ENCODE measurements at places on chromosomes 1 and 21.

DNA sequence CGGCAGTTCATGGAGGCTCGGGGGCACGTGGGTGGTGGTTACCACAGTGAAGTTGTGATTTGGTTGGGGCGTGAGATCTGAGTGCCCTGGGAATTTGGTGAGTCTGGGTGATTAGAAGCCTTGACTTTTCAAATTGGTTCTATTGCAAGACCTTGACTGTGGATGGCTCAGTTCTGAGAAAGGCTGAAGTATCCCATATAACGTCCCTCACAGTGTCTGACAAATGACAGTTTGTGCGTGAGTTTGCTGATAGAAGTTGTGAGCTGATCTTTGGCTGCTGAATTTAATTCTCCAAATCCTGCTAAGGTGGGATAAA is 549 bp downstream of the MSH4 start:
- no peak for DNase-seq

DNA sequence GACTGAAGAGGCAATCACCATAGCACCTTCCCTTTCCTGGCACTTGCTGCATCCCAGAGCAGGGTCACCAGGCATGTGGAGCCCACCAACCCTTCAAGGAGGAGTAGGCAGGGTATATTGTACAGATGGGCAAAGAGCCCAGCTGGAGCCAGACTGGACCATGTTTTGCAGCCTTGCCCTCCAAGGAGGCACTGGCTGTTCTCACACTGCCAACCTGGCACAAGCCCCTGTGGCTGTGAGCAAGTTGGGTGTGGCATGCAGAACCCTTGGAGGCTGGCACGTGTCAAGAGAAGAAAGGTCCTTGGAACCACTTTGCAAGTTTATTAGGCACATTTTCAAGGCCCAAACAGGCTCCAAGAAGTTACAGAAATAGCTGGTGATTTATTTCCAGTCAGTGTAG is 146.4 kb downstream of the FOXD2 start:
- no peak for DNase-seq

DNA sequence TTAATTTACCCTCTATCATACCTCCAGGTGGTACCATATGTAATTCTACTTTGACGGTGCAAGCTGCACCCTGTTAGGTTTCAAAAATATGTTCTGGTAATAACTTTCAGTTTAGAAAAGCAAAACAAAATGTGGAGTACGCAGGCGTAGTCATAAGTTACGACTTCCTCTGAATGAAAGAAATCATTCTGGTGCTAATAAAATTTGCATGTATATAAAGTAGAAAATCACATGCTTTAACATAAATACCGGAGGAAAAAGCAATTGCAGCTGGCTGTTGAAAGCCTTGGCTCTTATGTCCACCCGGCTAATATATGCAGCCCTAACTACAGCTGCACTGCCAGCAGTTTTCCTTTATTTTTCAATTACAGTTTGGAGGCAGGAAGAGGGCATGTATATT is 65.2 kb upstream of the TMPRSS15 start:
- DNase-seq = no peak

GRCh38 chr1:221839782-221840395 is 98.0 kb upstream of the DUSP10 start:
- peak; percentile 38 for DNase-seq

GRCh38 chr1:23791516-23792047 is 637 bp downstream of the LYPLA2 start:
- no peak for DNase-seq

- no peak for DNase-seq
Measured at GRCh38 chr1:48033495-48034045, 36.4 kb upstream of the TRABD2B start.

DNA sequence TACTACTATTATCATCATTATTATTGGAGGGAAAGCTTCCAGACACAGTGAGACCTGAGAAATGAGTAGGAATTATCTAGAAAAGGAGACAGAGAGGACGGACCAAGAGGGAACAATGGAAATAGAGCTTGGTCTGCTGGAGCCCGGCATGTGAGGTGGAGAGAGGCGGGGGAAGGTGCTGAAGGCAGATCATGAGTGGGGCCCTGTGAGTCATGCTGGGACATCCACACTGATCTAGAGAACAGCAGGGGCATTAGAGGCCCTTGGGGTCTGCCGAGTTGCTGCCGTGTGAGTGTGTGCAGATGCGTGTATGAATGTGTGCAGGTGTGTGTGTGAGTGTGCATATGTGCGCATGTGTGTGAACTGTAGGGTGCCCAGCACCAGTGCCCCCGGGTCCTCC is 65.7 kb downstream of the TMCO4 start:
- no peak for DNase-seq

GRCh38 chr21:38787461-38788274 is 18.1 kb upstream of the ETS2 start:
- DNase-seq = no peak

DNA sequence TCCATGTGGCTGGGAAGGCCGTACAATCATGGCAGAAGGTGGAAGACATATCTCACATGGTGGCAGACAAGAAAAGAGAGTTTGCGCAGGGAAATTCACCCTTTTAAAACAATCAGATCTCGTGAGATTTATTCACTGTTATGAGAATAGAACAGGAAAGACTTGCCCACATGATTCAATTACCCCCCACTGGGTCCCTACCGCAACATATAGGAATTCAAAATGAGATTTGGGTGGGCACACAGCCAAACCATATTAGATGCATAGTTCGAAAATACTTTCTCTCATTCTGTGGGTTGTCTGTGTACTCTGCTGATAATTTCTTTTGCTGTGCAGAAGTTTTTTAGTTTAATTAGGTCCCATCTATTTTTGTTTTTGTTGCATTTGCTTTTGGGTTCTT is 990.3 kb downstream of the PLA2G4A start:
- DNase-seq = no peak

- DNase-seq = peak; percentile 55
Measured at GRCh38 chr1:98991127-98992012, 13.3 kb downstream of the PLPPR5 start.

- DNase-seq = no peak
Measured at GRCh38 chr1:200205216-200205995, 177.9 kb downstream of the NR5A2 start.

DNA sequence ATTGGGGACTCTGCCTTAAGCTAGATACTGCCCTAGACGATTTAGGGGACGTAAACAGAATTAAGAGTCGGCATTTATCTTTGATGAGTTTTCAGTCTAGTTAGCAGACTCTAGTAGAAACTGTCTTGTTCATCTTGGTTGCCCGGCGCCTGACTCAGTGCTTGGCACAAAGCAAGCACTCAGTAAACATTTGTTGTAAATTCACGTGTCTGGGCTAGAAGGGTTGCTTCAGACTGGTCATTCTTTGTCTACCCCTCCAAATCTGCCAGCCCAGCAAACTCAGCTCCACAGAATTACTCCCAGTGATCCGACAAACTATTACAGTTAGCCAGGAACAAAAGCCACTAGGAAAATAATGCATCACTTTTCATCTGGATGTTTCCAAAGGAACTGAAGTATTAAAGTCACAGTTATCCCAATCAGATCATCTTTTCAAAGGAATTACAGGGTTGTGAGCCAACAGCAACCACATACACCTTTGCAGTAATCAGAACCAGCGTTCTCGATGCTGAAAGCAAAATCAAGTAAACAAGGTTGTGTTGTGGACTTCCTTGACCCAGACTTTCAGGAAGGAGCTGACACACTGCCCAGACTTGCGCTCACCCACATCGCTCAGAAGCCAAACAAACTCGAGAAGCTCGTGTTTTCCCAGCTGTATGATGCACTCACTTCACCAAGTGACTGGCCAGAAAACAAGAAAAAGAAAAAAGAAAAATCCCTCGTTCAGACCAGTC is 66.5 kb upstream of the GADD45A start:
- DNase-seq = peak; percentile 72

- no peak for DNase-seq
Measured at GRCh38 chr1:109898842-109899241, 11.8 kb upstream of the CSF1 start.

- DNase-seq = no peak
Measured at GRCh38 chr1:187853505-187853904, 1024.8 kb downstream of the PLA2G4A start.

- no peak for DNase-seq
Measured at GRCh38 chr1:74246315-74246714, 11.1 kb downstream of the TNNI3K start.

DNA sequence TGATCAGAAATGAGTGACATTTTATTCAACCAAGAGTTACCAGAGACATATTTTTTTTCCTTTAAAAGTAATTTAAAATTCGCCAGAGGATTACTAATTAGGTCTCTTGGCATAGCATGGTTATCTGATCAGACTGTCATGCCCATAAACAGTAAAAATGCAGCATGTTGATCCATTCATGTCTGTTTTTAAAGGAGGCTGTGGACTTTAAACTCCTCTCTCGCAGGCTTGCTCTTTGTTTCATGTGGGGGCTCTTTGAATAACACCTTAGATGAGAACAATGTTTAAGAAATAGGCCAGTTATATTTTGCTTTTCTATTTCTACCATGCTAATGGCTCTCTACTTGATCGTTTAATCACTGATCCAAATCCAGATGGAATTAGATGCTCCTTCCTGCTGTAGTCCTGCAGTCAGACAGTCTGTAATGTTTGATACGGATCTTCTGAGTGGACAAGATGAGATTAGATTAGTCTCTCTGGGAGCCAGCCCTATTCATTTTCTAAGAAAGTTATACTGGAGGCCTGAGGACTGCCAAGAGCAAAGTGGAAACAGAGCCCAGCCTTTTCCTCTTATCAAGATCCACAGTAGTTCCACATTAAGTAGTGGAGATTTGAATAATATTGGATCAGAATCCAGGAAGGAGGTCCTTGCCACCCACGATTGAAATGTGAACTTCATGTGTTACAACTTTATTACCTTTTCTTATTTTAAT is 197.4 kb downstream of the HS2ST1 start:
- no peak for DNase-seq

DNA sequence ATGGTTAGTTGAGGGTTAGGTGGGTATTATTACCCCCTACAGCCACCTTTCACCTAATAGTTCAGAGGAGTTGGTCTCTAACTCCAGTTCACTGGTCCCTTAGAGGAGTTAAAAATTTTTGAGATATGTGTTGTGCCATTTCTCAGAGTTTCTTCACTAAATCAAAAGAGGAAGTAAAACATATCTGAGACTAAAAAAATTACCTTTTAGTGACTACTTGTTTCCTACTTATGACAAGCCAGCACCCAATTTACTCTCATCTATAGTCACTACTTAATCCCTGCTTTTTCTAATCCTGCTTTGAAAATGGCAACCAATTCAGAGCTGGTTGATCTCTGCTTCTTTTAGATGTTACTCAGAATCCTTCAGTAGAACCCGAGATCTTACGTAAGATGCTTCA is 1316.8 kb upstream of the B3GALT2 start:
- no peak for DNase-seq

GRCh38 chr1:228457017-228457395 is 30.2 kb upstream of the RNF187 start:
- no peak for DNase-seq

DNA sequence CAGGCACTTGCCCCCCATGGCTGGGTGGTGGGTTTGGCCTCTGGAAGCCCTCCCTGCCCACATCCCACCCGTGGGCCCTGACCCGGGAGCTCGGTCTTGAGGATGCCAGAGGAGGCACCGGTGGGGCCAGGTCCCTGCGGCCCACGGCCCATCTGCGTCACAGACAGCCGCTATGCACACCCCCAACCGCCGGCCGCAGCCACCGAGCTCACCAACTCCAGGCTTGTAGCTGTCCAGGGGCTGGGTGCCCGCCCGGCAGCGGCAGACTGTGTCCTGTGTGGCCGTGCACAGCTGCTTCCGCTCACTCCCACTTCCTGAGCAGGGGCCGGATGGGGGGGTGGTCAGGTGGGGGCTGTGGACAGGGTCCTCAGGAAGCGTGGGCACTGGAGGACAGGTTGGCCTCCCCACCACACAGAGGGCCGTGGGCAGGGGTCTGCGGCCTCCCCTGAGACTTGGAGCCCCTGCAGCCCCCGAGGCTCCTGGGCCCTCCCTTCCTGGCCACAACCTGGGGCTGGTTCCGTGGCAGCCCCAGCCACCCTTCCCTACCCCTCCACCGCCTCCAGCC is 1.1 kb downstream of the TNFRSF4 start:
- no peak for DNase-seq

- no peak for DNase-seq
Measured at GRCh38 chr1:57088653-57089052, 122.8 kb upstream of the C8B start.

DNA sequence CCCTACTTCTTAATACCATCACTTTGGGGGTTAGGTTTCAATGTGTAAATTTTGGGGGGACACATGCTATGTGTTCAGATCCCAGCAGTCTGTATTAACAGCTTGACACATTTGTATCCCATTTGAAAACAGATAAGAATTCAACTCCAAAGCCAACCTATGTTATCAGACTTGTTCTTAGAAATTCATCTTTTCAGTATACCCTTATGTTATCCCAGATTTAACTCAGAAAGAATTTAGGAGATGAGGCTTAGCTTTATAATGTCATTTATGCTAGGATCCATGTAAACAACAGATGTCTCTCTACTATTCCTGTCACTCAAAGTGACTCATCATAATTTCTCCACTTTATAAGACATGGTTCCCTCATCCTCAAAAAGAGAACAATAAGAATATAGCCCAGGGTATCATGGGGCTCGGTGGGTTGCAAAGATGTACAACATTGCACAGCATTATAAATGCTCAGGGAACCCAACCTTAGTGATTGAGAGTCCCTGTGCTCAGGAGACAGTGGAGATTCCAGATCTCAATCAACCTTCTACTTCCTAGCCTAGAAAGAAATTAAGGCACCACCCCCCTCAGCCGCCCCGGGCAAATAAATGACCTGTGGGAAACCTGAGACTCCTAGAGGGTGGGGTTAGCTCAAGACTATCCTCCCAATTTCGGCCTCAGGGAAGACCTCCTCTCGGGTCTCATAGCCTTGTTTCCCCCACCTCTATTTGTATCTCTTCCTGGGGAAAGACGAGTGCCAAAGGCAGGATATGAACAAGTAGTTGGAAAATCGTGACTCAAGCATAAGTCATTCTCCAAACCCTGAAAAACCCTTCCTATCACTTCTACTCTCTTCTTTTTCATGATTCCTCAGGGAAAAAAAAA is 265.1 kb upstream of the CAMK1G start:
- DNase-seq = no peak

GRCh38 chr1:156430303-156430702 is 61.3 kb downstream of the RHBG start:
- DNase-seq = no peak

DNA sequence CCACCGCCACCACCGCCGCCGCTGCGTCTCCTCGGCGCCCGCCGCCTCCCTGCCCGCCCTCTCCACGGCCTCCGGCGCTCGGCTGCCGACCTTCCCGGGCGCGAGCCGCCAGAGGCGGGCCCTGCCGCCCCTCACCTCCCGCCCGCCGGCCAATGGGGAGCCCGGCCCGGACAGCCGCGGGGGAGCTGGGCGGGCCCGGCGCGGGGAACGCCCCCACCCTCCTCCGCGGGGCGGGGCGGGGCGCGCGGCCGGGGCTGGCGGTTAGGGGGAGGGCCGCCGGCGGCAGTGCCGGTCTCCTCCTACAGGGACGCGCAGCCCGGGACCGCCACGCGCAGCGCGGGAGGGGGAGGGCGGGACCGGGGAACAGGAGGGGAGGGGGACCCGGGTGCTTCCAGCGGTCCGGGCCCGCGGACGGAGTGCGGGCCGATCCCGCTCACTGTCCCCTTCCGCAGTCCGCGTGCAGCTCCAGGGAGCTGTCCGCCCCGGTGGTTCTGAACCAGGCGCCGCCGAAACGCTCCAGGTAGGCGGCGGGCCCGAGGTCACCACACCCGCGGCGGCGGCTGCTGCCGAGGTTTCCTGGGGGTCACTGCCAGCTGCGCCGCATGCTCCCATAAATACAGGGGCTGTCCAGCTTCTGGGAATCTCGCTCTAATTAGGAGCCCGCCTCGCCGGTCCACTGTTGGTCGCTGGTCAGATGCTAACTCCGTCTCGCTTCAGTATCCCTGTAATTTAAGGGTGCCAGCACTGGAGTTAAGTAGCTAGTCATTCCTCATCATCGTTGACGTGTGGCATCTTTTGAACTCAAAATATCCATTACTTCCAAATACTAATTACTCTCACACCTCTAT is at the start of gene PGBD5:
PGBD5 (minus strand) TSS at position 87 of the 848 bp plus-strand sequence. CDS start 404 bp downstream, outside the sequence.
- DNase-seq = peak; percentile 21

All from GM04504 (cell line).